Smooth muscle cell of trachea (primary cell): ENCODE measurements at places on chromosomes 12 and 14. TPM values are rescaled to one million over a fixed set of nuclear protein-coding genes. Genes with fewer than 3 reads are reported as not detected.

Gene ADCY6
- total RNA-seq = 44.5 and 72.6 TPM in 2 replicates

Gene GZMB
- not detected in 2 replicates for total RNA-seq

Gene TBX3
- total RNA-seq = 55.9 and 57.5 TPM in 2 replicates

Gene KRT81
- 0.15 TPM in 1 of 2 replicates, not detected in the other for total RNA-seq

Gene FOXG1
- 0.44 and 0.83 TPM in 2 replicates for total RNA-seq

Gene THTPA
- 15.3 and 35.7 TPM in 2 replicates for total RNA-seq

Gene EXD2
- total RNA-seq = 17.2 and 23.6 TPM in 2 replicates

Gene CACNA2D4
- 0.87 and 1.5 TPM in 2 replicates for total RNA-seq

Gene DPPA3
- not detected in 2 replicates for total RNA-seq

Gene TRIM9
- 0.15 and 0.50 TPM in 2 replicates for total RNA-seq

Gene CLEC4D
- total RNA-seq = not detected in 2 replicates

Gene KRT72
- total RNA-seq = not detected in 2 replicates

Gene G2E3
- 12.6 and 30.3 TPM in 2 replicates for total RNA-seq

Gene DPY19L2
- 0.73 and 2.3 TPM in 2 replicates for total RNA-seq

Gene HOXC11
- not detected in 2 replicates for total RNA-seq

Gene FZD10
- total RNA-seq = not detected in 2 replicates
